ENCODE measurements at places on chromosomes 5 and 9.

DNA sequence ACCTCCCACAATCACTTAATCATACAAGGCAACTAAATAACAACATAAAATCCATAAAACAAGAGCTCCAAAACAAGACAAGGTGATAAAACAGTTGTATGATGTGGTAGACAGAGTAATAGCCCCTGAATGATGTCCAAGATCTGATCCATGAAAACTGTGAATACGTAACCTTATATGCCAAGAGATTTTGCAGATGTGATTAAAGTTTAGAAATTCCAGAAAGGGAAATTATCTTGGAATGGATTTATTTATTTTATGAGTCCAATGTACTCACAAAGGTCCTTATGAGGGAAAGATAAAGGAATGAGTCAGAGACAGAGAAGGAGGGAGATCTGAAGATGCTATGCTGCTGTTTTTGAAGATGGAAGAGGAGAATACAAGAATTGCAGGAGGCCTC, 1775.7 kb upstream of the C9orf72 start:
- no peak overlapping the region for H3K27ac ChIP-seq
- no peaks in the 10 kb centered on the region for H3K36me3 ChIP-seq
- DNase-seq = peak; percentile 22
- no peak overlapping the region for H3K4me3 ChIP-seq
- H3K27me3 ChIP-seq = no peaks in the 10 kb centered on the region
- H3K4me1 ChIP-seq = no peaks in the 10 kb centered on the region

DNA sequence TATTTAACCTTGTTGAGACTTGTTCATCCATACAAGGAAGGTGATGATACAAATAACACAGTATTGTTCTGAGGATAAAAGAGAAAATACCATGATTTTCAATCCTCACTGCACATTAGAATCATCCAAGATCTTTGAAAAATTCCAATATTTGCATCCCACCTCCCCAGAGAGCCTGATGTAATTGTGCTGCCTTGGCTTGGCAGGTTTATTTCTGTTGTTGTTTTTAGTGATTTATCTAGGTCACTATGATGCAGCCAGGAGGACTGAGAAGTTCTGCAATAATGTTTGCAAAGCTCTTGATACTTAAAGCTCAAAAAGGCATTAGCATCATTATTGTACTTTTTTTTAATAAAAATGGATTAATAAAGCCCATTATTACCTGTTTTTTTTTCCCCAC, 67.0 kb upstream of the NMUR2 start:
- H3K4me1 ChIP-seq = no peaks in the 10 kb centered on the region
- H3K36me3 ChIP-seq = no peaks in the 10 kb centered on the region
- no peak for DNase-seq
- no peak overlapping the region for H3K4me3 ChIP-seq

- no peak overlapping the region for H3K4me3 ChIP-seq
- peak; percentile 69 for DNase-seq
- H3K4me1 ChIP-seq = no peaks in the 10 kb centered on the region
- no peaks in the 10 kb centered on the region for H3K36me3 ChIP-seq
- H3K27me3 ChIP-seq = no peaks in the 10 kb centered on the region
Measured at GRCh38 chr5:165201771-165202518, 1696.5 kb downstream of the MAT2B start.

DNA sequence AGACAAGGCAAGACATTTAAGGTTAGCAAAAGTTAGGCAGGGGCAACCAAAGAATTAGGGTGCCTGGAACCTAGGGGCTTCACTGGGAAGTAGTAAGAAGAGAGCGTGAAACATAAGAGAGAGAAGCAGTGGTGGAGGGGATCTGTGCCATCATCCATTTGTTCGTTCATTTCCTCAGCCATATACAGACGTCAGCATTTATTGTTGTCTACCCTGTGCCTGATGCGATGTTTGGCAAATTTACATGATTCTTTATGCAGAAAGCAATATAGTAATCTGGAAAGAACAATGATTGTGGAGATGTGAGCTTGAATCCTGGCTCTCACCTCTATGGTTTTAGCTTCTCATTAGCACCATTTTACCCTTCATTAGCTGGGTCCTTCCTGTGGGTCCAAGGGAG, 477.5 kb upstream of the MPDZ start:
- no peak overlapping the region for H3K27ac ChIP-seq
- DNase-seq = no peak
- H3K4me3 ChIP-seq = no peak overlapping the region
- no peaks in the 10 kb centered on the region for H3K36me3 ChIP-seq
- no peaks in the 10 kb centered on the region for H3K4me1 ChIP-seq

- H3K36me3 ChIP-seq = no peaks in the 10 kb centered on the region
- no peak for DNase-seq
- no peak overlapping the region for H3K27ac ChIP-seq
- no peak overlapping the region for H3K4me3 ChIP-seq
Measured at GRCh38 chr9:98494852-98495251, 213.9 kb downstream of the GABBR2 start.

- peak; percentile 74 for DNase-seq
- peak overlapping the region; percentile 0 for H3K4me3 ChIP-seq
- H3K27ac ChIP-seq = peak overlapping the region; percentile 15
Measured at GRCh38 chr5:160467555-160468362, 46.1 kb downstream of the PTTG1 start.

DNA sequence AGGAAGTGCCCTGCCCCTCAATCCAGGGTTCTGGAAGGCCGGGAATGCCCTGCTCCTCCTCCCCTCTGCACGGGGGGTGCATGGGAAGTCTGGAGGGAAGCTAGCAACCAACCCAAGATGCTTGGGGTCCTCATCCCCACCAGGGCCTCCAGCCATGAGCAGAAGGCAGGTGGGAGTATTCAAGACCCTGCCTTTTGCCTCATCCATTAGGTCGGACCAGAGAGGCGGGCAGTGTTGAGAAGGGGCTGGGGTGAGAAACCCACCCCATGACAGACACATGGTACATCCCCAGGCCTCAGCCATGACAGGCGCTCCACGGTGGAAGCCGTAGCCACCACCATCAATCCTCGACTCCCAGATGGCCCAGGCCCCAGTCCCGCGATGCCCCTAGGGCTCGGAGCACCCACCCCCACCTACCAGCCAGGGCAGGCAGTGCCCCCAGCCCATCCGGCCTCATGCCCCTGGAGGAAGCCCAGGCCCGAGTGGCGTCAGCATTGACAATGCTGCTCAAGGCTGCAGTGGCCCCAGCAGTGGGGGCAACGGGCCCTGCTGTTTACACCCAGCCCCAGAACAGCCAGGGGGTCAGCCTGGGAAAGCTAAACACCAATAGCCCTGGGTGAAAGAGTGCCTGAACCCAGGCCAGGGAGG, 8.6 kb downstream of the NR5A1 start:
- no peak for DNase-seq
- H3K4me1 ChIP-seq = no peaks in the 10 kb centered on the region
- H3K36me3 ChIP-seq = no peaks in the 10 kb centered on the region
- no peak overlapping the region for H3K27ac ChIP-seq
- H3K4me3 ChIP-seq = no peak overlapping the region
- peaks cover 38% of the 10 kb centered on the region for H3K27me3 ChIP-seq

DNA sequence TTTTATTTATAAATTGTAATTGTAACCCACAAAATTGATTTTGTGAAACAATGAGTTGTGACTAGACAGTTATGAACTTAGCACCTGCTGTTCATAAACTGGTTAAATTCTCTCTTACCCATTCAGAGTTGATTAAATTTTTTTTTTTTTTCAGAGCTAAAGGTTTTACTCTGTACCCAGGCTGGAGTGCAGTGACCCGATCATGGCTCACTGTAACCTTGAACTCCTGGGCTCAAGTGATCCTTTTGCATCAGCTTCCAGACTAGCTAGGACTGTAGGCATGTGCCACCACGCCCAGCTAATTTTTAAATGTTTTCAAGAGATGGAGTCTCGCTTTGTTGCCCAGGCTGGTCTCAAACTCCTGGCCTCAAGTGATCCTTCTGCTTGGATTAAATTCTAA, 1.9 kb downstream of the HSD17B4 start:
- peaks cover 3% of the 10 kb centered on the region for H3K36me3 ChIP-seq
- no peaks in the 10 kb centered on the region for H3K4me1 ChIP-seq
- H3K27me3 ChIP-seq = no peaks in the 10 kb centered on the region
- no peak overlapping the region for H3K27ac ChIP-seq

DNA sequence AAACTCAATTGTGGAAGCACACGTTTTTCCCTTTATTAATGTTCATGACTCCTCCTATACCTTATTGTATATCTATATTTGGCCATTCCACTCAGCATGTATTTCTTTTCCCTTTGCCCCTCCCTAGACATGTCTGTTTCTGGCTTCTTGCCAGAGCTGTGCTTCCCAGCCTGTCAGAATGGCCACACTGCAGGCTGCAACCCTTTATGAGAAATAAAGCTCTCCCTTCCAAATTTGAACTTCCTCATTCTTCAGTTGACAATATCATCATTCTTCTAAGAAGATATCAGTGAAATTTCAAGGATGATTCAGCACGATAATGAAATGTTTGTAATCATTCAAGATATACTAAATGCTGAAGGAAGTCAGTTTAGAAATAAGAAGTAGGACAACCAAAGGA, 107.6 kb upstream of the PRSS3 start:
- H3K4me3 ChIP-seq = no peak overlapping the region
- H3K27ac ChIP-seq = no peak overlapping the region
- no peaks in the 10 kb centered on the region for H3K4me1 ChIP-seq
- H3K36me3 ChIP-seq = no peaks in the 10 kb centered on the region
- no peak for DNase-seq

DNA sequence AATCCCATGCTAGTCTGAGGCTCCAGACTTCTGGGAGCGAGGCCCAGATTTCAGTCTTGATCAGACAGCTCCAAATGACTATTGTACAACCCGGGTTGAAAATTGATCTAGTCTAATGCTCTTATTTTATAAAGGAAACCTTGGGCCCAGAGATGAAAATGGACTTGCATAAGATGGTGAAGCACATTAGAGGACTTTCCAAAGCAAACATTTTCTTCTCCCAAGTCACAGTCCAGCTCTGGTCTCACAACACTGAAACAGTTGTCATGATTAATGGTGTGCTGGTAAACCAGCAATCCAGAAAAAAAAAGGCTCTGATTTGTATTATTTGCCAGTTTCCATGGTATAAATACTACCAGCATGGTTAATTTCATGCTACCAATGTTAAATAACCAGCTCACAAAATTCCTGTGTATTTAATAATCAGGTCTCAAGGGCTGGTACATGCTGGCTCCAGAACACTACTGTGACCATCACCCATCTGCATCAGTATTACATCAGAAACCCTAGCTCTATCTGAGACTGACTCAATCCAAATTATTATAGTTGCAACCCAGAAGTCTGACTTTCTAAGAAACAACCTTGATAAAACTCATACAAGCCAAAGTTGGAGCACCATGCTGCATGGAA, 32.5 kb upstream of the ABLIM3 start:
- no peaks in the 10 kb centered on the region for H3K36me3 ChIP-seq
- H3K4me1 ChIP-seq = no peaks in the 10 kb centered on the region
- DNase-seq = peak; percentile 47
- no peak overlapping the region for H3K27ac ChIP-seq

DNA sequence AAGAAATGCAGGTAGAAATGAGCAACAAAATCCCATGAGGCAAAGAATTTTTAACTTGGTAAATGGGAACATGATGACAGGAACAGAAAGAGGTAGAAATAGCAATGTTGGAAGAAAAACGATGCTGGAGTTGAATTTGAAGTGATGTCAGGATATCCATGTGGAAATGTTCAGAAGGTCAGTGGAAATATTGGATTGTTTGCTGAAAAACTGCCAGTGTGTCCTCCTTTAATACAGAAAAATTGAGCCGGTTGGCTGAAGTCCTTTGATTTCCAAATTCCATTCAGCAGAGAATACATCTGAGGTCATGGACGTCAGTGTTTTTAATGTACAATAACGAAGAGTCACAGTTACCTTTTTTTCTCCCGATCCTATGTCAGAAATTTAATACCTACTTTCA, 110.0 kb upstream of the DMAC1 start:
- peaks cover 4% of the 10 kb centered on the region for H3K4me1 ChIP-seq
- no peak for DNase-seq
- no peak overlapping the region for H3K4me3 ChIP-seq
- H3K27me3 ChIP-seq = no peaks in the 10 kb centered on the region

- no peaks in the 10 kb centered on the region for H3K27me3 ChIP-seq
- H3K36me3 ChIP-seq = no peaks in the 10 kb centered on the region
- H3K4me1 ChIP-seq = no peaks in the 10 kb centered on the region
- DNase-seq = no peak
- no peak overlapping the region for H3K27ac ChIP-seq
Measured at GRCh38 chr5:11704916-11705315, 199.3 kb downstream of the CTNND2 start.

DNA sequence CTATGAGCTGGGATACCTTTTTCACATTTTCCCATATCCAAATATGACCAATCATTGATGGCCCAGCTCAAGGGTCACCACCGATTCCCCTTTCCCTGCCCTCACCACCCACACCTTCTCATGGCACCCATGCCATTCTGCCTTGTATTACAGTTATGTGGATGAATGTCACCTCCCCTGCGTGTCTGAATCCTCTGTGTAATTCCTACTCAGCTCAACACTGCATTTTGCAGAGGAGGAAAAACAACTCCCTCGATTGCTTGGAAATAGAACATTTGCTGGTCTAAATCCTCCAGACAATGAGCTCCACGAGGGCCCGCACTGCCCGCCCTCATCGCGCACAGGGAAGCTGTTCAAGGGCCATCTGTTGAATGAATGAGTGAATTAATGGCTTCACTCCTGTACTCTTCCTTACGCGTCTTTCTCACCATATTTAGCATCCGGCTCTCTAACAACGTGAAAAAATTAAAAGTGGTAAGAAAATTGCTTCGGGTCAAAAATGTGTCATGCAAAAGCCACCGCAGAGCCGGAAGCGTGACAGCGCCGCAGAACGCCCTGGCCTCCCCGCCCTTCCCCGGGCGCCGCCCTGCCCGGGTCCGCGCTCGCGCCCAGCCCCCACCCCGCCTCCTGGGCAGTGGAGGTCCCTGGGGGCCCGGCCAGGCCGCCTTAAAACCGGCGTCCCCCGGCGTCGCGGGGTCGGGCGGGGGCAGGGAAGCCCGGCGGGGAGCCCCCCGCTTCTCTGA, 704 bp downstream of the SUSD1 start:
- no peak overlapping the region for H3K27ac ChIP-seq
- peaks cover 7% of the 10 kb centered on the region for H3K4me1 ChIP-seq
- DNase-seq = peak; percentile 18

DNA sequence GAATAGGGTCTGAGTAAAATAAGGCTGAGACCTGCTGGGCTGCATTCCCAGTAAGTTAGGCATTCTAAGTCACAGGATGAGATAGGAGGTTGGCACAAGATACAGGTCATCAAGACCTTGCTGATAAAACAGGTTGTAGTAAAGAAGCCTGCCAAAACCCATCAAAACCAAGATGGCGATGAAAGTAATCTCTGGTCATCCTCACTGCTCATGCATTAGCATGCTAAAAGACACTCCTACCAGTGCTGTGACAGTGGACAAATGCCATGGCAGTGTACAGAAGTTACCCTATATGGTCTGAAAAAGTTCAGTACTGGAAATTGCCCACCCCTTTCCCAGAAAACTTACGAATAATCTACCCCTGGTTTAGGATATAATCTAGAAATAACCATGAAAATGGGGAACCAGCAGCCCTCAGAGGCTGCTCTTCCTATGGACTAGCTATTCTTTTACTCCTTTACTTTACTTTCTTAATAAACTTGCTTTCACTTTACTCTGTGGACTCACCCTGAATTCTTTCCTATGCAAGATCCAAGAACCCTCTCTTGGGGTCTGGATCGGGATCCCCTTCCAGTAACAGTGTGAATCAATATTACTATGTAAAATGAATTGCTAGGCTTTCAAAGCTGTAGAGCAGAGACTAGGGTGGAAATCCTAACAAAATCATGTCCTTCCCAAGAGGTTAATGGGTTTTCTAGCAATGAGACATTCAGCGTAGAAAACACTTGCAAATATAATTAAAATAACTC, 257.8 kb downstream of the KIAA0825 start:
- H3K27me3 ChIP-seq = no peaks in the 10 kb centered on the region
- no peaks in the 10 kb centered on the region for H3K4me1 ChIP-seq
- H3K36me3 ChIP-seq = no peaks in the 10 kb centered on the region
- H3K4me3 ChIP-seq = no peak overlapping the region
- H3K27ac ChIP-seq = no peak overlapping the region
